ENCODE measurements at places on chromosomes 7 and 10.

DNA sequence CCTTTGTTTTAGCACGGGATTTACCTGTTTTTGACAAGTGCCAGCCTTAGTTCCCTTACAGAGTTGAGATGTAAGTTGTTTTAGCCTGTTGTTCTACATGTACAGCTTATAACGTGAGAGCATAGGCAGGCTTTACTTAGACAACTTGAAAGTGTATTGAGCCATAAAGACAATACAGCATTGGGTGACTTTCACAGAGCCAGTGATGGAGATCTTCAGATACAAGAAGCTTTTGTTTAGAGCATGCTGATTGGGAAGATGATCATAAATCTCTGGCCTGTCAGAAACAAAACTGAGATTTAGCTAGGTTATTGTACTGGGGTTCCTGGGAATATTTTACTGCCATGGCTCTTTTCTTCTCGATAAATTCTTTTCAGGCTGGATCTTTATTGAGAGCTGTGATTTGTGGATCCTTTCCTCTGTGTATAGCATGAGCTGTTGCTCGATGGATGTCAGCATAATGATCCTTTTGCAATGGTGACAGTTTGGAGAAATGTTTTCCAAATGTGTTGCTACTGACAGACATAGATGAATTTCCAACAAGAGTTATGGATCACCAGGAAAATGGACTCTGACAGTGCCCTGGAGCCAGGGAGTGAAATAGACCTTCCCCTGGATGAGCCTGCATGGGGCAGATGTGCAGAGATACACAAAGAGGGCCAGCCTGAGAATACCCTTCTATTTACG, 30.2 kb downstream of the LHFPL3 start:
- peak; percentile 28 for DNase-seq

- DNase-seq, result no peak
These were observed 126.4 kb downstream of the CFAP58 start for GRCh38 chr10:104479906-104480593.

DNA sequence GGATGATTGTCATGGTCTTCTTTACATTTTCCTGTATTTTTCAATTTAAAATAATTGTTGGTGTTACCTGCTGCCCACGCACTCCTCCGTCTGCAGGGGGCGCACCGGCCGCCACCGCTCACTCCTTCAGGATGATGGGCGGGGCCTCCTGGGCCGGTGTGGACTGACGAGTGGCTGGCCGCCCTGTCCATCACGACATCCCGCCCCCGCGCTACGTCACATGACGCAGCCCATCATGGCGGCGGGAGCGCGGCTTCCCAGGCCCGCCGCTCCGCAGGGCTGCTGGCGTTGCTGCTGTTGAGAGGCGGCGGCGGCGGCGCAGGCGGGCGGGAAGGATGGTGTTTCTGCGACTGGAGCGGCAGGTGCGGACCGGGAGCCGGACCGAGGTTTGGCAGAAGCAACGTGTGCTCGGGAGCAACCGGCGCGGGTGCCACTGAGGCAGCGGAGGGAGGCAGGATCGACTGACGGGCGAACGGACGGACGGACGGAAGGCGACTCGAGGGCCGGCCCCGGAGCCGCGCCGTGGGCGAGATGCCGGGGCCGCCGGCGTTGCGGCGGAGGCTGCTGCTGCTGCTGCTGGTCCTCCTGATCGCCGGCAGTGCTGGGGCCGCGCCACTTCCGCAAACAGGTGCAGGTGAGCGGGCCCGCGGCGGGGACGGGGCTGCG, at the start of gene LMTK2:
Gene LMTK2 (plus strand): TSS at position 216 of the 666 bp plus-strand sequence. CDS start 316 bp downstream, at position 532.
- DNase-seq, result peak; percentile 72

DNA sequence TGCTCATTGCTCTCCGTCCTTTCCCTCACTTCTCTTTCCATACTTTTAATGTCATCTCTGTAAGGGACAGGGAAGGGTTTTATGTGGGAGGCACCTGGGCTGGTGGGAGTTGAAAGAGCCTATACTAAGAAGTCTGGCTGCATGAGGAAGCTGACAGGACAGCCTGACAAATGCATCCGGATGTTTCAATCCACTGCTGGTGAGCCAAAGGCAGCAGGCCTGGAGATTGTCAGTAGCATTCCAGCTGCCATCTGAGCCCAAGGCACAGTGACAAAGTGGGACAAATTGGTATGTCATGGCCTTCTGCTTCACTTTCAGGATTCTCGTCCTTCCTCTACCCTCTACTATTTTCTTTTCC, 218.4 kb downstream of the STK31 start:
- no peak for DNase-seq

DNA sequence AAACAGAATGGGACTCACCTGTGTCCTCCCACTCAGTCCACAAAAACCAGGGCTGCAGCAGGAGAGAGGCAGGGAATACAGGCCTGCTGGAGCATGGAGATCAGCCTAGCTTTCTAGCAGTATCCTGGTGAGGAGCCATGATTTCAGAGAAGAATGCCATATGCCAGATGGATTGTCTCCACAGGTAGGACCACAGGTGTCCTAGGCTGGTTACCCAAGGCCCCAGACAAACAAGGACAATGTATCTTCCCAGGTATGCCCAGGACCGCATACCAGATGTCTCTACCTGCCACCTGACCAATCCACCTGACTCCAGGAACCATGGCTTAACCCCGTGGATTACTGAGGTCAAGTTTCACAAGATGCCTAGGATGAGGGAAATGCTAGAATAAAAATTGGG, 295.4 kb upstream of the NPSR1 start:
- DNase-seq, result no peak

DNA sequence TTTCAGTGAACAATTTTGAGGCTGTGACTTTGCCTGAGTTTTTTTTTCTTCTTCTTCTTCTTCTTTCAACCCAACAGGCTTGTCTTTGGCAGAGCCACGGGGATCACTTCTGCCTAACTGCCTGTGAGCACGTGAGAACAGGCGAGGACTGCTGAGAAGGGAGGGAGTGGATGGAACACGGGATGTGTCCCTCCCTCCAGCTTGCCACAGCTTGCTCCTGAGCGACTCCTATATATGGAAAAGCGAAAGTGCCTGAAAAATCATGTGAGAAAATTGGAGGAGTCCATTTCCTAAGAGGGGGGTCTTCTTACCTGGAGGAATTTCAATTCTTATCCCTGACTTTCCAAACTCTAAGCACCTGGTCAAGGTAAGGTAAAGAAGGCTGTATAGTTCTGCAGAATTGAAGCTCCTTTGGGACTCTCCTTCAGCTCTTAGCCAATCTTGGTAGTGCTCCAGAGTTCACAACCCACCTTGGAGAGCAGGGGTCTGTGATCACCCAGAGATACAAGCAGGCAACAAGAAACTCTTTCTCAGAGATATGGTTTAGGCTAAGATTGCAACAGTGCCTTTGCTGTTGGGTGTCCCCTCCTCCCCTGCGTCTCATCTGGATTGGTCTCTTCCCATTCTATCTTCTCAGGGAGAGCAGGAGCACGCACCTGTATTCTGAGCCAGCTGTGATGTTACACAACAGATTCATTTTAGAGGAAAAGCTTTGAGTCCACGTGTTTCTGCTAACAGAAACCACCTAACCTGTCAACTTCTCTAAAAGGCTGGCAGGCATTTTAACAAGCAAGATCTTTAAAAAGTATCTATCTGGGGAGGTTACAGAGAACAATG, at the start of gene MAT1A:
Gene MAT1A (minus strand): TSS at position 208 of the 837 bp plus-strand sequence. CDS start 235 bp downstream, outside the sequence.
- peak; percentile 30 for DNase-seq

DNA sequence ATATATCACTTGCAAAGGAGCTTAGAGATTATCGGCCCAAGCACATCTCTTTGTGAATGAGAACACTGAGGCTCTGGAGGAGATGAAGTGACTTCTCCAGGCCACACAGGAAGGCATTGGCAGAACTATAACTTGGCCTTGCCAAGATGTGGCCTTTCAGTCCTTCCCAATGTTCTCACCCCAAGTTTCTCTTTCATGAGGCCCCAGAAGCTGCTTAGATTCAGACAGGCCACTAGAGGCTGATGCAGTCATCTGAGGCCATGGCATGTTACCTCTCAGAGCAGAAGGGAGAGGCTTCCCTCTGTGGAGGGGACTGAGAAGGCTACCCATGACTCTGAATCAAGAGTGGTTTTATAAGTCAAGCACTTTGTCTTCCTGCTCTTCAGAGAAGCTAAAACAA, 1003.7 kb downstream of the LRMDA start:
- DNase-seq, result no peak

GRCh38 chr10:131016556-131016955, 295.0 kb downstream of the TCERG1L start:
- no peak for DNase-seq

GRCh38 chr7:74028321-74028838, 407 bp downstream of the ELN start:
- DNase-seq, result no peak

- DNase-seq, result no peak
These were observed 73.4 kb upstream of the NAMPT start for GRCh38 chr7:106358103-106358663.

- no peak for DNase-seq
These were observed 48.7 kb downstream of the STK17A start for GRCh38 chr7:43631559-43631958.

DNA sequence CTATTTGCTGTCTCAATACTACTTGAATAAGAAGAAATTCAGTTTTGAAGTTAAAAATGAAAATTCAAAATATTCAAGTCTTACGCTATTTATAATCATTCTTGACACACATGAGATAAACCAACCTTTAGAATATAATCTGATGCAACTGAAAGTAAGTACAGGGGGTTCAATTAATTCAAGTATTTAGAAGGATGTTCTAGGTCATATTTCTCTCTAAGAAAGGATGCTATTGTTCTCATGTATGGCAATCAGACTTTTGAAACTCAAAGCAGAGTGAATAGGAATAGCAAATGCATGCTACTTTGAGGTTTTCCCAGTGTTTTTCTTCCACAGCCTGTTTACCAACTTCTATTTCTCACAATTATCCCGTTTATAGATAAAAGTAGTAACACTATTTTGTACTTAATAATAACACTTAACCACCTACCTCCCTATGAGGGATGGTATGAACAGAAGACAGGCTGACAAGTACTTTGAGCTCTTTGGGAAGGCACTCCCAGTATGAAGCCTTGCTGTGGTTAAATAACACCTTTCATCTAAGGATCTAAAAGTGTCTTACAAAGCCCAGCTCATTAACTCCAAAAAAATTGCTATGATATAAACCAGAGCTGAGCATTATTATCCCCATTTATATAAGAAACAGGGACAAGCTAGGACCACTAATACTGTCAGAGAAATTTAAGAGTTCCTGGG, 18.0 kb upstream of the SPOCK2 start:
- DNase-seq, result no peak

DNA sequence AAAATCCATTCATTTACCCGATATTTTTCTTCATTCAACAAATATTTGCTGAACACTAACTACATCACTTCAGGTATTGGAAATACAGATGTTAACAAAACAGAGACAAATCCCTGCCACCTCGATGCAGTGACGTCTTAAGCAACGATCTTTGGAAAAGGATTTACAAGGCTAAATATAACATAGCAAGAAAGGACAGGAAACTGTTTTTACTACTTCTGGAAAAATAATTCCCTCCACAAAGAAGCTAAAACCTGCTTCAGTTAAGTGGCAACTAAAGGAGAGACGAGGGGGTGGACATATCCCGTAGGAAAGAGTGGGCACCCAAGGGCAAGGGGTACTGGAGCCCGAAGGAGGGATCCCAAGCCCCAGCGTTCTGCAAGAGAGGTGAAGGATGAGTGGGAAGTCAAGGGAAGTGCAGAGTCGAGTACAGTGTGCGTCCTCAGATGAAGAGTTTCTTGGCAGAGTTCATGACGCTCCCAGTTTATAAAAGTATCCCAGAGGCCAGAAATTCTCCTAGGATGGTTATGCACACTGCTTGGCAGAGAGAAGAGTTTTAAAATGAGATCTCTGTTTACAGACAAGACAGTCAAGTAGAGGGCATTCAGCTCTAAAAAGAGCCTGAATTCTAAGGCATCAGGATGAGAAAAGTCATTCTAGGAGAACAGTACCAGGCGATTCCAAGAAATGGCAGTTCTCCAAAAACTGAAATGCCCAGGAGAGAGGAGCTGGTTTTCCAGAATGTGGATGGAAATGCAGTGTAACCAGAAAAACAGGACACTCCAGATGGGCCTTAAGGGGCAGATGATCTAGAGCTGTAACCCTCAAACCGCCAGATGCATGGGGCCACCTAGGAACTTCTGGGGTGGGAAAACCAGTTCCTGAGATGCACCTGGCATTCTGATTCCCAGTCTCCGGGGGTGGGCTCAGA, 97.3 kb downstream of the GRB10 start:
- peak; percentile 85 for DNase-seq

DNA sequence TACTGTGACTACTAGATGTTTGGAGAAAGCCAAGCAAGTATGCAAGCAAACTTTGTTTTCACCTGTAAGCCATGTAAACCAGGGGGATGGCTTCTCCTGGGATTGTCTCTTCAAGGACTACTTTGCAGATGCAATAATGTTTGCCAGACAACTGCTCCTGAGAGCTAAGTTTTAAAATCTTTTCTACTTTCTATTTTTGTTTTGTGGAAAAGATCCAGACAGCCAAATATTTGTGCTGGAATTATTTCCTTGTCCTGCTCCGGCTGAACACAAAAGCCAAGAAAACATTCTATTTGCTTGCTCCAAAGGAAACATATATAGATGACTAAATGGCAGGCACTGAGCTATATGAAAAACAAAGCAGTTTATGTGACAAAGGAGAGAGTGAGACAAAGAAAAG, 51.6 kb downstream of the TFPI2 start:
- no peak for DNase-seq

DNA sequence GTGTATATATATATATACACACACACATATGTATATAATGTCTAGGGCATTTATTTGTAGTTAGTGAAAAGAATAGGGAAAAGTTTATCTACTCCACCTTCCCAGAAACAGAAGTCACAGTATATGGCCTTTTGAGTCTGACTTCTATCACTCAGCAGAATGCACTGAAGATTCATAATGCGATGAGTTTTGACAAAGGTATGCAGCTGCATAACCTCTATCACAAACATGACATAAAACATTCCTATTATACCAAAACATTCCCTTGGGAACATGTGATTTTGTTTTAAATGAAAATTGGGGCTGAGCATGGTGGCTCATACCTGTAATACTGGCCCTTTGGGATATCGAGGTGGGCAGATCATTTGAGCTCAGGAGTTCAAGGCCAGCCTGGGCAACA, 137.3 kb upstream of the EEPD1 start:
- DNase-seq, result no peak

GRCh38 chr10:29317423-29318021, 28.7 kb downstream of the LYZL1 start:
- DNase-seq, result no peak

- DNase-seq, result no peak
These were observed 21.9 kb upstream of the CREB5 start for GRCh38 chr7:28390426-28390825.

- no peak for DNase-seq
These were observed 338.1 kb downstream of the DNAJB6 start for GRCh38 chr7:157674715-157675426.

DNA sequence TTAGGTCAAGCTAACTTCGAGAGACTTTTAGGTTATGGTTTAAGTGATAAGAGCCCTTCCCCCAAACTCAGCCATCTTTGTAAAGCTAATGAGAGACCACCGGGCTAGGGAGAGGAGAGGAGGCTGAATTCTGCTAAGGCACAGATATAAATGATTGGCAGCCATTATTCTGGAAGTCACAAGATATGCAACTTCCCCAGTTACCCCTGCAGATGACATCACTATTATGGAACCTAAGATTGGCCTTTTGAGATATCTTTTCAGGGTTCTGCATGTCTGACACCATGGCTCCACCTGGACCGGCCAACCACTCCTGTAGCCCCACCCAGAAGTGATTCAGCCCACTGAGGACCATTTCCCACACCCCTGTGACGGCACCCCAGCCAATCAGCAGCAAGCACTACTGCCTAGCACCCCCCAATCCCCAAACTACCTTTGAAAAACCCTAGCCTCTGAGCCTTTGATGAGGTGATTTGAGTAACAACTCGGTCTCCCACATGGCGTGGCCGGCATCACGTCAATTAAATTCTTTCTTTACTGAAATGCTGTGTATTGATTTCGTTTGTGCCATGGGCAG, 14.4 kb downstream of the VIPR2 start:
- no peak for DNase-seq
